ENCODE measurements at places on chromosomes 3 and 15.

DNA sequence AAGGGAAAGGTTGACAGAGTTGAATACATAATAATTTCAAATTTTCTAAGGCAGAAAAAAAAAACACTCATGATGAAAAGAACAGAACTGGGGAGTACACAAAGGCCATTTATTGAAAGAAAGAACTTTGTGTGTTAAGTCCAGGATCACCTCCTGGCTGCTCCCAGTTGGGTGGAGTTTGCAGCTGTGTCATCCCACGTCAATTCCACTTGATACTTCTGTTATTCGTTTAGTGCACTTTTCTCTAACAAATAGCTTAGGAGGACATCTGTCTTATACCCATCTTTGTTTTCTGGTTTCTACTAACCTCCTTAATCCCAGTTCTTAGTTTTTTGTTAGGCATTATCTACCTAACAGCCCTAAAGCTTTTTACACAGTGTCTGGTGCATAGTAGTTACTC is 44.7 kb downstream of the SGO1 start:
- peak; percentile 9 for DNase-seq

DNA sequence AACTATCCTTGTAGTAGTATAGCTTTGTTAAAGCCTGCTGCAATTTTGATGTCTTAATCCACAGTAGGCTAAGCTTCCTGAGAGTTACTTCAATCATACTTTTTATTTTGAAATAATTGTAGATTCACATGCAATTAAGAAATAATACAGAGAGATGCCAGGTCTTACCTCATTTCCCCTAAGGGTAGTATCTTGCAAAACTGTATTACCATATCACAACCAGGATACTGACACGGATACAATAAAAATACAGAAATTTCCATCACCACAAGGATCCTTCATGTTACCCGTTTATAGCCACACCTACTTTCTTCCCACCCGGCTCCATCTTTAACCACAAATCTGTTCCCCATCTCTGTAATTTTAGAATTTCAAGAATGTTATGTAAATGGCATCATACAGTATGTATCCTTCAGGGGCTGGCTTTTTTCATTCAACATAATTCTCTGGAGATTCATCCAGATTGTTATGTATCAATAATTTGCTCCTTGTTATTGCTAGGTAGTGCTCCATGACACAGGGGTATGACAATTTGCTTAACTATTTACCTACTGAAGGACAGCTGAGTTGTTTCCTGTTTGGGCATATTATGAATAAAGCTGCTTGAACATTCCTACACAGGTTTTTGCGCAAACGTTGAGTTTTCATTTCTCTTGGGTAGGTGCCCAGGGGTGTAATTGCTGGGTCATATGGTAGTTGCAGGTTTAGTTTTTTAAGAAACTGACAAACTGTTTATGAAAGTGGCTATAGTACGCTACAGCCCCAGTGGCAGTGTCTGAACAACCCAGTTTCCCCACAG is 21.6 kb downstream of the BDH1 start:
- DNase-seq: no peak

- no peak for DNase-seq
Measured at GRCh38 chr3:86547692-86548091, 443.3 kb downstream of the VGLL3 start.

DNA sequence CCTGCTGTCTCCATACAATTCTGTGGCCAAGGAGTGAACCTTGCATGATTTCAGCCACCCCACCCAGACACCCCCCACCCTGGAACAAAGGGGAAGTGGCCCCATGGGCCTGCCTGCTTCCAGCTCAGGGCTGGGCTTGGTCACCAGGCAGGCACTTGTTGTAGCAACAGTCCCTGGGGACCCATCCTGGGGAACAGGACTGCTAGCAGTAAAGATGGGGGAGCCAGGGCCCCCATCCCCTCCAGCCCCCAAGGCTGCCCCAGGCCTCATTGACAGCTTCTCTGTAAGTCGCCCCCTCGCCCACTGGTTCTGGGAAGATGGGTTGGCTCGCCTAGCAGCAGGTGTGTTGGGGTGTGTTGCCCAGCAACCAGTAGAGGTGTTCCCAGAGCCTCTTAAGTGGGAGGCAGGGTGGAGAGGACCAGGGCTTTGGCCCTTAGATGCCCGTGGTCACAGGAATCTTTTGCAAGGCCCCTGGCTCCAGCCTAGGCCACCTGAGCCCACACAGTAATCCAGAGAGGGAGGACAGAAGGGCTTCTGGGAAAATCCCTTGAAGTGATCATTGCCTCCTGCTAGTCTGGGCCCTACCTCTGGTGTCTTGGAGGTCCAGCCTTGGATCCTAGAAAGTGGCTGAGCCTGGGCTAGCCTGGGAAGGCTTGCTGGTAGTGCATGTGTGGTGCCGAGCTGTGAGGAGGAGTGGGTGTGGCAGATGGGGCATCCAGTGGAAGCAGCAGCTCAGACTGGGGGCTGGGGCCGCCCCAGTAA is 48.9 kb downstream of the CYP11A1 start:
- DNase-seq: peak; percentile 34

DNA sequence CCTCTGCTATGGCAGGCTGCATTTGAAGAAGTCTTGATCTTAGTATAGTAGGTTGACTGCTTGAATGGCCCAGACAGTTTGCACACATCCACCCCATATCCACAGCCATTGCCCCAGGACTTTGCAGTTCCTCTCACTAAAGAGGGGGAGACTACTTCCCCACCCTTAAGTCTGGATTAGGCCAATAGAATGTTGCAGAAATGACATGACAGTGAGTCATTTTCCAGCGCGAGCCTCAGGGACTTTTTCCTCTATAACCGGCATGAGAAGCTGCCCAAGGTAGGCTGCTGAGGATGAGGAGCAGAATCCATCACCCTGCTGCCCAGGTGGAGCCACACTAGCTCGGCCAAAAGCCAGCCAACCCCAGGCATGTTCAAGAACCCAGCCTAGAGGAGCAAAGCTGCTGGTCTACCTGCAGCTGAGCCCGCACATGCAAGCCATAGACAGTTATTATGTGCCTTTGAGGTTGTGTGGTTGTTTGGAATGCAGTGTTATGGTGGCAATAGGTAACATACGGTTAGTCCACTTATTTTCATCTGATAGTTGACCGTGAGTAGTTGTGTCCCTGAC is 113.9 kb downstream of the TLE3 start:
- DNase-seq: no peak

DNA sequence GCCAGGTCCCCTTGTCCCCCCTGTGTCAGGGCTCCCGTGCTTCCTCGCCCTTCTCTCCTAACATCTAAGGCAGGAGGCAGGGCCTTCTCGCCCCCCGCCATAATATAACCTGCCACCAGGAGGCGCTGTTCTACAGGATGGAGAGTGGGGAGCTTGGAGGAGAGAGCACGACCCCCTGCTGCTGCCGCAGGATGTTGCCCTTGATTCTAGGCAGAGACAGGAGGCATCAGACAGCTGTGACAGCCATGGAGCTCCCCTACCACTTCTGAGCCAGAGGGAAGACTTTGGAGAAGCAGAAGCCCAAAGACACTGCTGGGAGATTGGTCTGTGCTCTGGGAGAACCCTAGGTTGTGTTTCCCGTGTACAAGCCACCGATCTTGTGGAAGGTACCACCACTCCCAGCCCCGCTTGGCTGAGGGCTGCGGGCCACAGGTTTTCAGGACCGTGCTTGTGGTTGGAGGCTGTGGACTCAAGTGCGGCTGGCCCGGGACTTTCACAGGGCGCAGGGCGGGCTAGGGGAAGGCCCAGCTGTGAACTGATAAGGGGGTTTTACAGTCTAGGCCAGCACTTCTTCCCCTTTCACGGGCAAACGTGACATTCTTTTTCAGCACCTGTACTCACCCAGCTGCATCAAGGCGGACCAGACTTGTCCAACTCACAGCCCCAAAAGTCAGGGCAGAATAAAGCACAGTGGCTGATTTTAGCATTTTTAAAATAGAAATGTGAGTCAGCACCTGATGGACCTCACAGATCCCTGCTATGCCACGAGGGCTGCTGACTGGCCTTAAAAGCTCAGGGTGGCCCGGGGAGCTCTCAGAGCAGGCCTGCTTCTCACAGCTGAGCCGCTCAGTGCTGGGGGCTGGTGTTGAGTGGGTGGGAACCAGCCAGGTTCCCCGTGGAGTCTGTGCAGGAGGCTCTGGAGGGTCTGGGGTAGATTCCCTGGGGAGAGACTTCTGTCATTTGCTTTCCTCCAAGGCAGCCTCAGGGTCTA is 2.6 kb upstream of the TIGIT start:
- peak; percentile 68 for DNase-seq

DNA sequence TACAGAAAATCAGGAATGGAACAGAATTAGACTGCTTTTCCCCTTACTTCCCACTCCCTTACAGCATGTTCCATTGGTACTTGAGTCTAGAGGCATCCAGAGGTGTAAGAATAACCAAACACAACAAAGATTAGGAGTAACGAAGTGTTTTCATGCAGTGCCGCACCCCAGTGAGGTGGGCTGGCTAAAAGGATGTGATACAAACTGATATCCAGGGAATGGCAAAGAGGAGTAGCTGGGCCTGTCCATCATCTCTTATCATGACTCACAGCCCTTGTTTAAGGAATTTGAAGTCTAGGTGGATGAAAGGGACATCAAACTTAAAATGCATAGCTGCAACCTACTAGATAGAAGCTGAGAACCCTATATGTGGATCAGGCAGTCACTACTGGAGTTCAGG is 16.4 kb downstream of the SCG5 start:
- no peak for DNase-seq

DNA sequence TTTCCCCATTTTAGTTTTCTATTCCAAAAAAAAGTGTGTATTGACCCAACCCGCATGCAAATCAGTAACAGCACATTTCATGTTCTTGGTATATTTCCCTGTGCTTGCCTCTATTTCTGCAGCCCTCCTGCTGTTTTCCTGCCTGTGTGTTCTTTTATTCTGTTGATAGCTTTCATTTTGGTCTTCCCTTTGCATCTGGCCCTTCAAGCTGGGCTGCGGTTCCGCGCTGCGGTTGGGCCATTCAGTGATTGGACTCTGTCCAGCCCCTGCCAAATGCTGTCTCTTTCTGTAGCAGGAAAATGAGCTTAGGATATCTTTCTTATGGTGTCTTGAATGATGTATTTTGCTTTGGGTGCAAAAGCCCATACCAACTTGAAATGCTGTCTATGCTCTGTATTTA is 49.9 kb downstream of the ZNF621 start:
- DNase-seq: peak; percentile 50

DNA sequence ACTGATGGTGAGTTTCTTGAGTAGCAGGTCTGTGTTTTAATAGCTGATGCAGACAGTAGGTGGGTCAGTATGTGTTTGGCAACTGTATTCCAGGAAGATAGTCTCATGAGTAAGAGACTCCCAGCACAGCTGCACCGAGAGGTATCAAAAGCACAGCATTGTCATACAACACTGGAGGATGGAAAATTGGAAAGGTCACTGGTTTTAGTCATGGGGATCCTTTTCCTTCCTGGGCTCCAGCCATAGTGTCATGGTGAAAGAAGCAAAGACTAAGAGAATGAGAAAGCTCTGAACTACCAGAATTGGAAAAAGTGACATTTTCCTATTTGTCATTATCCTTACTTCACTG is 61.5 kb downstream of the P3H2 start:
- no peak for DNase-seq

- DNase-seq: no peak
Measured at GRCh38 chr3:86969500-86970189, 21.3 kb downstream of the VGLL3 start.

DNA sequence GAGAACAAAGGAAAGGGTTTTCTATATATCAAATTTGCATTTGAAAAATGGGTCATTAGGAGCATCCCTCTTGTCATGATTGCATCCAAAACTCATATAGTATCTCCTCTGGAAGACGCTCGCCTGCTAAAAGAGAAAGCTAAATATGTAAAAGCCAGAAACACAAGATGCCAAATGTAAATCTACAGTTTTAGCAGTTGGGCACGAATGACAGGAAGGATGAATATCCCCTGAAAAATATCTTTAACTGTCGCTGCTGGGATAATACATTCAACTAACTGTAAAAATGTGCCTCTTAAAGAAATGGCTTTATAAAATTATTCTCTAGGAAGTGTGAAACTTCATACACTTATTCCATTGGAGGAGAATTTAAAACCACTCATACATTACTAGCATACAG is 101.7 kb downstream of the DCLK3 start:
- no peak for DNase-seq

- DNase-seq: no peak
Measured at GRCh38 chr15:83178869-83179325, 28.7 kb downstream of the HDGFL3 start.

DNA sequence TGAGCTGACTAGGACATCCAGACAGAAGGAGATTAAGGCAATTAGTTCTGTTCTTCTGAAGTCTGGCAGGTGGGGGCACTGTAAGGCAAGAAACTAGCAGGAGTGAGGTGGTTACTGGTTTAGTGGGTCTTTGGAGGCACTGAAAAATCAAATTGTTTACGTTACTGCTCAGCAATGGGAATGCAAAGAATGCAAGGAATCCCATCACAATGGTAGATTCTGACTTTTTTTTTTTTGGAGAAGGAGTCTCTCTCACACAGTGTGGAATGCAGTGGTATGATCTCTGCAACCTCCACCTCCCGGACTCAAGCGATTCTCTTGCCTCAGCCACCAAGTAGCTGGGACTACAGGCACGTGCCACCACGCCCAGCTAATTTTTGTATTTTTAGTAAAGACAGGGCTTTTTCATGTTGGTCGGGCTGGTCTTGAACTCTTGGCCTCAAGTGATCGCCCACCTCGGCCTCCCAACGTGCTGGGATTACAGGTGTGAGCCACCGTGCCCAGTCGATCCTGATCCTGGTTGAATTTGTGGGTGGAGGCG is 16.4 kb downstream of the FAM107A start:
- DNase-seq: peak; percentile 90

DNA sequence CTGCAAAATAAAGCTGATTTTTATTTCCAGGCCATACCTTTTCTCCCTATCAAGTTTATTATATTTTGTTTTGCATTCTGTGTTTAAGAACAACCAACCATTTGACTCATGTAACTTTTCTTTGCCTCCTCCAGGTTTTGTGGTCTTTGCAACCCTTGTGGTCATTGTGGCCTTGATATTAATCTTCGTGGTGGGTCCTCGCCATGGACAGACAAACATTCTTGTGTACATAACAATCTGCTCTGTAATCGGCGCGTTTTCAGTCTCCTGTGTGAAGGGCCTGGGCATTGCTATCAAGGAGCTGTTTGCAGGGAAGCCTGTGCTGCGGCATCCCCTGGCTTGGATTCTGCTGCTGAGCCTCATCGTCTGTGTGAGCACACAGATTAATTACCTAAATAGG is 27.6 kb downstream of the NIPA2 start:
- DNase-seq: no peak

- DNase-seq: no peak
Measured at GRCh38 chr3:147390589-147391569, 15.5 kb downstream of the ZIC4 start.

DNA sequence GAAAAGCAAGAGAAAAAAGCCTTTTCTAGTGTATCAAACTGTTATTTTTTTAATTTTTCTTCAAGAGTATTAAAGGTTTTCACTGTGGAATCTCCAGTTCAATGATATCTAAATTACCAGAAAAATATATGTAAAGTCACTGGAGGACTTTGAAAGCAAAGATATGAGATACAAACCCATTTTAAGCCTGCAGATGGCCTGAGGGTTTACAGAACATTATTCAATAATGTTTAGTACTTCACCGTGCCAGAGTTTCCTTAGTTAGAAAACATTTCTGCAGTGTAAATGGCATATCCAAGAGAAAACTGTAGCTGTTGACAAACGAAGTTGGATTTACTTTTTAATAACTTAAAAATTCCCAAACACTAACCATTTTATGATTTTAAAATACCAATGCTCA is 529.4 kb upstream of the AGTR1 start:
- no peak for DNase-seq

GRCh38 chr3:72745146-72745999 is 102.9 kb downstream of the SHQ1 start:
- DNase-seq: no peak
